ENCODE measurements at places on chromosomes 4 and X. TPM values are rescaled to one million over a fixed set of nuclear protein-coding genes. Genes with fewer than 3 reads are reported as not detected.

DNA sequence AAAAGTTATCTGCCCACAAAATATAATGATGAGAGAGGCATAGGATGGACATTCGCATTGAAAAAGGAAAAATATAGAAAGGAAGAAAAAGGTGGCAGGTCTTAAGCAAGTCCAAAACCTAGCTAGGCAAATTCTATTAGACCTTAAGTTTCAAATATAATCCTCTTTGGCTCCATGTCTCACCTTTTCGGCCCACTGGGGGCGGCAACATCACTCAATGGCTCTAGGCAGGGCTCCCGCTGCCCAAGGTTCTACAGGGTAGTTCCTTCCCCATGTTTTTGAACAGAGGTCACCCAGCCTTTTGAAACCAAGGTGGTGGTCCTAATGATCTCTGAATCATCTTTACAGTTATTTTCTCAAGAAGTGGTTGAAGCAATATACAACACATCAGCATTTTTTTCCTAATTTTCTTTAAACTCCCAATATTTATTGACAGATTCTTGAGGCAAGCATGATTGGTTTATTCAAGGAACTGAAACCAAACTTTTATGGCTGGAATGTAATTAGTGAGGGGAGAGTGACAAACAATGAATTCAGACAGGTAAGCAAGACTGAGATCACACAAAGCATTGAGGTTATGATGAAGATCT, 309.4 kb downstream of the ANTXR2 start:
- no peak overlapping the region for H3K27ac ChIP-seq
- peaks cover 2% of the 10 kb centered on the region for H3K27me3 ChIP-seq
- H3K4me3 ChIP-seq, result no peak overlapping the region
- DNase-seq, result no peak

- no peak overlapping the region for H3K27ac ChIP-seq
- H3K36me3 ChIP-seq, result no peaks in the 10 kb centered on the region
- no peaks in the 10 kb centered on the region for H3K27me3 ChIP-seq
- DNase-seq, result no peak
- no peaks in the 10 kb centered on the region for H3K4me1 ChIP-seq
Measured at GRCh38 chr4:48321312-48321711, 20.0 kb upstream of the SLAIN2 start.

- H3K27ac ChIP-seq, result no peak overlapping the region
- no peaks in the 10 kb centered on the region for H3K36me3 ChIP-seq
- no peak for DNase-seq
- H3K27me3 ChIP-seq, result peaks cover 48% of the 10 kb centered on the region
- no peak overlapping the region for H3K4me3 ChIP-seq
Measured at GRCh38 chr4:127788517-127788916, 6.4 kb downstream of the HSPA4L start.

DNA sequence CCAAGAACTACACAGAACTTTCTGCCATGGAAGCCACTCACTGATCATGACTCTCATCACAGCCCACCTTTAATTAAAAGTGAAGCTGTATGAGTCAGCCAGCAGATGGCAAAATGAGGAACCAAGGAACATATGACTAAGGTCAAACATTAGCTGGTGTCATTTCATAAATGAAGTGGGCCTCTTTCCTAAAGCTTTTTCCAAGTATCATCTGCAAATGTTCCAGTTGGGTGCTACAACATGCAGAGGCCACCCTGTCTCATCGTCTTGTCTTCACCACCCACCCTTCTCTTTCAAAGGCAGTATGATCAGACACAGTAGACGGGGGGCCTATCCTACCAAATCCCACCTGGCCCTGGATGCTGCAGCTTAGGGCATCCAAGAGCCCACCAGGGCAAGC, 9.2 kb upstream of the EOLA1 start:
- H3K4me3 ChIP-seq, result no peak overlapping the region
- DNase-seq, result no peak
- H3K27ac ChIP-seq, result no peak overlapping the region
- H3K27me3 ChIP-seq, result no peaks in the 10 kb centered on the region
- H3K36me3 ChIP-seq, result peaks cover 3% of the 10 kb centered on the region

- H3K4me3 ChIP-seq, result no peak overlapping the region
- H3K4me1 ChIP-seq, result no peaks in the 10 kb centered on the region
- H3K36me3 ChIP-seq, result no peaks in the 10 kb centered on the region
Measured at GRCh38 chr4:134070174-134070573, 131.4 kb downstream of the PABPC4L start.

DNA sequence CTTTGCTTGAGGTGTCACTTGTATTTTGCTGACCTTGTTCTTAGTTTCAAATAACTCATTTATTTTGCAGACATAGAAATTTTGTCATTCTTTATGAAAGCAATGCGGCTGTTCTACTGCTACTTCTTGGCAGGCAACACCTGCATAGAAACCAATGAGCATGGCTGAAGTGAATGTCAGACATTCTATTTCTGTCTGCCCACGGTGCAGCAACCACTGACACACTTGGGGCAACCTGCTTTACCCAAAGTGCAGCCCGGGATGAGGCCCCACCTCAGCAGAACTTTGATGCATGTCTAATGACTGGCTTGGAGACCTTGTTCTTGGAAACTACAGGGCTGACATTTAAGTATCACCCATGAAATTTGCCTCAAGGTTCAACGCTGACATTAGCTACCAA, 93.6 kb downstream of the RBM47 start:
- no peaks in the 10 kb centered on the region for H3K36me3 ChIP-seq
- H3K4me3 ChIP-seq, result no peak overlapping the region
- H3K27ac ChIP-seq, result no peak overlapping the region
- no peaks in the 10 kb centered on the region for H3K27me3 ChIP-seq
- peaks cover 3% of the 10 kb centered on the region for H3K4me1 ChIP-seq

GRCh38 chr4:26330946-26331345, 10.1 kb downstream of the RBPJ start:
- DNase-seq, result no peak
- no peaks in the 10 kb centered on the region for H3K27me3 ChIP-seq
- no peak overlapping the region for H3K4me3 ChIP-seq

Gene KLF8
- total RNA-seq, result 15.2 TPM

- no peak overlapping the region for H3K27ac ChIP-seq
- H3K27me3 ChIP-seq, result no peaks in the 10 kb centered on the region
- no peak for DNase-seq
- no peak overlapping the region for H3K4me3 ChIP-seq
- no peaks in the 10 kb centered on the region for H3K4me1 ChIP-seq
Measured at GRCh38 chr4:115770046-115770543, 656.7 kb upstream of the NDST4 start.

Data from activated CD4-positive, alpha-beta T cell treated with anti-CD3 and anti-CD28 coated beads, Interleukin-2, amount 10 ng/mL, durations not matched to agents 7 days and 5 days (primary cell).